ENCODE measurements at places on chromosomes 16 and 17.

DNA sequence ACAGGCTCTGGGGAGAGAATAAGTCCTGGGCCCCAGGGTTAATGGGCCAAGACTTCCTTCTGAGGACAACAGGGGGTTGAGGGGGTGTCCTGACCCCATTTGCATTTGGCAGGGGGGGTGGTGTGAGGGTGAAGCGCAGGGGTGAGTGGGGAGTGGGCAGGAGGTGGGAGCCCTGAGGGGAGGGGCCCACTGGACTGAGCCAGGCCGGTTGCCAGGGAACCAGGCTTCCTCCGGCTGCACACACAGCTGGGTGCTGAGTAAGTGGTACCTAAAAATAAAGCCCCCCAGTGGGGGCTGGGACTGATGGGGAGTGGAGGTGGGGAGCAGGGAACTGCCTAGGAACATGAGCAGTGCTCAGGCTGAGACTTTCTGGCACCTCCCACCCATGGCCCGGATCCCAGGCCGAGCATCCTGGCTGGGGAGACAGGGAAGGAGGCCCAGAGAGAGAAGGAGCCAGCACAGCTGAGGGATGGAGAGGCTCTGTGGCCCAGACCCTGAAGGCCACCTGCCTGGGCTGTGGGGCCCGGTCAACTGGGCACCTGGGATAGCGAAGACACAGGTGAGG, 7.5 kb upstream of the RASD1 start:
- DNase-seq = no peak

GRCh38 chr16:75028544-75029135, 29.8 kb downstream of the ZNRF1 start:
- DNase-seq = no peak

DNA sequence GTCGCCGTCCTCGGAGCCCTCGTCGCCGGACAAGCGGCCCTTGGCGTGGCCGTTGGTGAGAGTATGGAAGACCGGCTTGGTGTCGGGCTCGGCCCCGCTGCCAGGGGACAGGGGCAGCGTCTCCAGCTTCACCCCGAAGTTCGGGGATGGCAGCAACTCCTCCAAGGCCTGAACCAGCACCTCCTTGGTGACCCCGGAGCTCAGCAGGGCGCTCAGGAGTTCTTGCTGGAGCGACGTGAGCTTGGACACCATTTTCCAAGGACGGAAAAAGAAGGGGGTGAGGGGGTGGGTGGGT, 279 bp downstream of the HNF1B start:
- no peak for DNase-seq

DNA sequence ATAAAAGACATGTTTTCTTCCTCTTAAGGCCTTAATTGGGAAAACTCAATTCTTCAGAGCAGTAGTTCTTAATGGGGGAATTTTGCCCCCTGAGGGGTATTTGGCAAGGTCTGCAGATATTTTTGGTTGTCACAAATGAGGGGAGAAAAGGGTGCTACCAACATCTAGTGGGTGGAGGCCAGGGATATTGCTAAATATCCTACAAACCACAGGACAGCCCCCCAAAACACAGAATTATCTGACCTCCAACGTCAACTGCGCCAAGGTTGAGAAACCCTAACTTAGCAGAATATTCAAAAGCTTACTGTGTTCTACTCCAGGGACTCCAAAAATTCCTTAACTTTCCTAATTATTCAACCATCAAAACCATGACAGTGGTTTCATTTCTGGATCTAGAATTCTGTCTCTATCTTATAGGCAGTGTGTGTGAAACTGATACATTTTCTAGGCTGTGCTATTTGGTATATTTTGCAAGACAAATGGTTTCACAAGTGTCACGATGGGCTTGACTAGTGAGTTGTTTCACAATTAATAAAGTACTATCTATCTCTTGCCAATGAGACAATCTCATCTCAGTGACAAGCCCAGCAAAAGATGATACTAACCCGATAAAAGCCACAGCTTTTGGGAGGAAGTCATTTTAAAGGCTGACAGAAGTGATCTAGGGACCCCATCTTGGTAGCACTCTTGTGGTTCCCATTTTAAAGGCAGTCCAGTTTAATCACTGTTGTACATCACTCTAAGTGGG, 14.7 kb downstream of the TXNDC11 start:
- no peak for DNase-seq

GRCh38 chr16:89574681-89575246, 794 bp upstream of the CPNE7 start:
- DNase-seq = peak; percentile 90

DNA sequence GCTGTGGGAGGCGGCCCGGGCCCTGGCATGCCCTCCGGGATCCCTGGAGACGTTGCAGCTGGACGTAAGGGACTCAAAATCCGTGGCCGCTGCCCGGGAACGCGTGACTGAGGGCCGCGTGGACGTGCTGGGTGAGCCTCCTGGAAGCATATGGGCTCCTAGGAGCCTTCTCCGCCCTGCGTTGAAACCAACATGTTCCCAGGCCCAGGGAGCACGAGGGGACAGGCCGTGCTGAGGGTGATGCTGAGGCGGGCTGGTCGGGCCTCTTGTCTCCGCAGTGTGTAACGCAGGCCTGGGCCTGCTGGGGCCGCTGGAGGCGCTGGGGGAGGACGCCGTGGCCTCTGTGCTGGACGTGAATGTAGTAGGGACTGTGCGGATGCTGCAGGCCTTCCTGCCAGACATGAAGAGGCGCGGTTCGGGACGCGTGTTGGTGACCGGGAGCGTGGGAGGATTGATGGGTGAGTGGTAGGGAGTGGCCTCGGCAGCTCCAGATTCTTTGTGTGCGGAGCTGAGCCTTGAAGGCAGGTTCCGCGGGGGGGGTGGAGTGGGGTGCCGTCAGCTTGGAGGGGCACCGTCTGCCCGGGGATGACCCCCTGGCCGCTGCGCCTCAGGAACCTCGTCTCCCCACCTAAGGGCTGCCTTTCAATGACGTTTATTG, 567 bp downstream of the HSD17B1 start:
- no peak for DNase-seq

DNA sequence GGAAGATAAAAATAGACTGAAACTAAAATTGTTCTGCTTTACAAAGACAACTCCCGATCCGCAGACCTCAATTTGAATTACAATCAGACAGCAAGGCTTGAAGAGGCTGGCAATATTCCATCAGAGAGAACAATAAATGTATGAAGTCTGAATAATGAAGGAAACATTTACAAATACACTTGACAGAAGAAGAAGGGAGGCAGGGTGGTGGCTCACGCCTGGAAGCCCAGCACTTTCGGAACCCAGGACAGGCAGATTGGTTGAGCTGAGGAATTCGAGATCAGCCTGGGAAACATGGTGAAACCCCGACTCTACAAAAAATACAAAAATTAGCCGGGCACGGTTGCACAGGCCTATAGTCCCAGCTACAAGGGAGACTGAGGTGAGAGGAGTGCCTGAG, 14.6 kb downstream of the ODF4 start:
- DNase-seq = no peak

- DNase-seq = no peak
These were observed 399.9 kb upstream of the ZFHX3 start for GRCh38 chr16:73447846-73448245.

- no peak for DNase-seq
These were observed 48.5 kb downstream of the HAPSTR1 start for GRCh38 chr16:9139965-9140364.

DNA sequence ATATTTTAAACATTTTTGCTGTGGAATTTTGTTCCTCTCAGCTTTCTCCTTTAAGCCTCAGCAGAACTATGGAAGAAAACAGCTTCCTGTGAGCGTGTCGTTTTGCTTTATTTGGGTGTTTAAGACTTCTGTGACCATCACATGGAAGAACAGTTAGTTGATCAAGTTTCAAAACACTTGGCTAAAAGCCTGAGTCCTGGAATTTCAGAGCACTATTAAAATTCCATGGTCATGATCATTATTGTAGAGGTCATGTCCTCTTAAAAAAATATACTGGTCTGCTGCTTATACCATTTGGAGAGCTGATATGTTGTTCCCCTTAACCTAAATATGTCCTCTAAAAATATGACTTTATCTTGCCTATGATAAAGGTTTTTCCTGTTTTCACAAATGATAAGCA, 12.6 kb upstream of the CDR2 start:
- DNase-seq = no peak

DNA sequence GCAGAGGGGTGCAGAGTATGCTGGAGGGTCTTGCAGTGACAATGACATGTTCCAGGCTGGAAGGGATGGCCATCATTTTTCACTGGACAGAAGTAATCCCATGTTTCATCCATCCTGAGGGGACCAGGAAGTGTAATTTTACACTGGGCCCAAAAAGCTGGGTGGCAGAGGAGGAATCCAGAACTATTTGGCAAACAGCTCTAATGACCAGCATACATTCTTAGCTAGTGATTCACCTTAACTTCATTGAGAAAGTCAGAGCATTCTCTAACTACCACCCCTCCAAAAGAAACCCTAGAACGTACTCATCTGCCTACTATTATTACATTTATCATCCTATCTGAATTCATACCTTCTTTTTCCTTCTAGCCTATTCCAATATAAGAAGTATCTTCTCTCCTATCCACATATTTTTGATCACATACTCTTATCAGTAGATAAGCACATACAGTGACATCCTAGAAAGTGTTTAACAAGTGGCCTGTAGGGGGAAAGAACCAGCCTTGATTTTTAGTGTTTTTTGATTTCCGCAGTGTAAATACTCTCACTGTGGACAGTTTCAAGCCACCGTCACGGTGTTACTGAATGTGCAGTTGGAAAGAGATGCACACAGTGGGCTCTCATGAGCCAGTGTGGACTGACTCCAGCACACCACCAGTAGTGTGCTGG, 118.1 kb downstream of the FTO start:
- no peak for DNase-seq

GRCh38 chr17:33753452-33753851, 460.4 kb upstream of the ASIC2 start:
- no peak for DNase-seq

GRCh38 chr17:77332034-77332971, 191.5 kb downstream of the SEC14L1 start:
- peak; percentile 37 for DNase-seq

DNA sequence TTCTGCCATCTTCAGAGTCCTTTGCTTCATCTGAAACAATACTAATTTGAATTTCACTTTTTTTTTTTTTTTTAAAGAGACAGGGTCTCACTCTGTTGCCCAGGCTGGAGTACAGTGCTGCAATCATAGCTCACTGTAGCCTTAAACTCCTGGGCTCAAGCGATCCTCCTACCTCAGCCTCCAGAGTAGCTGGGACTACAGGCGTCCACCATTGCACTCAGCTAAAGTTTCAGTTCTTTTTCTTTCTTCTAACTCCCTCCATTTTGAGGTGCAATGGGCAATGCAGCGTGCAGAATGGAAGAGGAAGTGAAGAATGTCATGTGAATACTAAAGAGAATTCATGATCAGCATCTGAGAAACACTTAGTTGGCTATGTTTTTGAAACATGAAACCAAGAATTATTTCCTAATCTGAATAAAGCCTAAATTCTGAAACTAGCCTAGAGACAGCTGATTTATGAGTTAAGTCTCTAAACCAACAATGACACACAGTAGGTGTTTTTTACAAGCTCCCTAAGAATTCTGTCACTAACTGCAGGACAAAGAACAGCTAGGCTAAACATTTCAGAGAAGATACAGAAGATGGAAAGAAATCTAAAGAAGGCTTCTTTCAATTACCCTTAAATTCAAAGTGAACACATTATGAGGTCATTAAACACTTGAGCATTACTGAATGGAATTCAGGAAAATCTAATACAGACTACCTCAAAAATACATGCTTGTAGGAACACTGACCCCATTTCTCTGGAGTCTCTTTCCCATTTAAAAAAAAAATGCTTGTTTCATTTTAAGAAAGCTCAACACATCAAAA, 21.0 kb downstream of the SNN start:
- DNase-seq = no peak

GRCh38 chr17:58233543-58233942, 4.8 kb upstream of the LPO start:
- no peak for DNase-seq

DNA sequence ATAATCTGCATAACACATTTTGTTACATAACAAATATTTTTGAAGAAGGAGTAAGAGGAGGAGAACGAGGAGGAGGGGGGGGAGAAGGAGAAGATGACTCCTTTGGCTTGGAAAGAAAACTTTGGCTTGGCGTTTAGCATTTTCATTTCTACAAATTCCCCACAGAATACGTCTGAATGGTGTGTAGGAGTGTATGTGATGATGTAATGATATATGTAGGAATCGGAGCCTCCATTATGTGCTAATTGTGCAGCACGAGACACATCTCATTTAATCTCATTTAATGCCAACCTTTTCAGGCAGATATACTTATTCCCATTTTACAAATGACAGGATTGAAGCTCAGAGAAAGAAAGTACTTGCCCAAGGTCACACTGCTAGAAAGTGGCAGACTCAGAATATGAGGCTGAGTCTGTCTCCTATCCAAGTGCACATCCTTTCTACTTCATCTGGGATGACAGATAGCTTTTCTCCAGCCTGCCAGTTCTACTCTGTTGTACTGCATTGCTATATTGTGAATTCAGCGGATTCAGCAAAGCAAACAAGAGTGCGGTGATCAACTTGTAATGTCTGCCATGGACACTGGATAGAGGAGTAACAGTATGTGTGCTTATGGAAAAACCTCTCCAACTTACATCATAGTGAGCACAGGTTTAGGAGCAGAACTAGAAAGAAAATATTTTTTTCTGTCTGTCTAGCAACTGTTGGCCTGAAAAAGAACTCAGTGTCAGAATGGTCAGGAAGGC, 10.4 kb upstream of the SLC47A2 start:
- no peak for DNase-seq

Measured in ecto neural progenitor cell (in vitro differentiated cells).